Upper lobe of right lung (tissue), 1 donor: ENCODE measurements at places on chromosomes 7 and 10. TPM values are rescaled to one million over a fixed set of nuclear protein-coding genes. Genes with fewer than 3 reads are reported as not detected.
A peak's percentile ranks its signal among the peaks of the same experiment; 100 is the strongest.

GRCh38 chr10:47278720-47279119 is 21.3 kb upstream of the GDF10 start:
- H3K4me1 ChIP-seq: no peaks in the 10 kb centered on the region
- H3K27me3 ChIP-seq: no peaks in the 10 kb centered on the region
- H3K27ac ChIP-seq: no peak overlapping the region
- no peak overlapping the region for H3K4me3 ChIP-seq

DNA sequence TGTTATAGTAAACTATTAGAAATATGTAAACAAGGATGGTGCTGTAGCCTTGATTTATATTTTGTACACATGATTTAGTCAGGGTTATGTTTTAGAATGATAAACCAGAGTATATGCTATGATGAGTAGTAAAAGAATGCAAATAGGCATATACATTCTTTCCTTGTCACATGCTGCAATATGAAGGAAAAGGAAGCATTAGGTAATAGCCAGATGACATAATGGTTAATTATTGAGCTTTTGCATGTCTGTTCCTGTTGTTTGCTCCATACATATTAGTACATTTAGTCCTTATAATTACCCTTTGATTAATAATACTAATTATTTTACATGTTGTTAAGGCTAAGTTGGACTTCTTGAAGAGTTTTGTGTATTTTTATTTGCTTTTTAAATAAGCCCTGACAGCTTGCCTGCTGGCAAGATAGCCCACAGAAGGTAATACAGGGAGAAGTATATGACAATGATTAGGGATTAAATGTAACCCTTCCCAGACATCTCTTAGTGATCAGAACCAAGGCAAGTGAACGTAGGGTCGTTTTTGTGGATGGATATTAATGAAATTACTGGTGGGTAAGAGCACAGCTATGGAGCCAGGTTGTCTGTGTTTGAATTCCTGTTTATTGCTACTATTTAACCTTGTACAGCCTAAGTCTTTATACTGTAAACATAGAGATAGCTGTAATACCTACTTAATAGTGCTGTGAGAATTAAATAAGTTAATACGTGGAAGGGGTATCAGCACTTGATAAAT is 68.4 kb downstream of the PHTF2 start:
- no peak for DNase-seq
- no peak overlapping the region for H3K27ac ChIP-seq
- H3K27me3 ChIP-seq: no peaks in the 10 kb centered on the region
- no peaks in the 10 kb centered on the region for H3K36me3 ChIP-seq
- H3K4me1 ChIP-seq: peaks cover 5% of the 10 kb centered on the region
- H3K4me3 ChIP-seq: no peak overlapping the region

- no peaks in the 10 kb centered on the region for H3K36me3 ChIP-seq
- H3K27me3 ChIP-seq: no peaks in the 10 kb centered on the region
- H3K4me1 ChIP-seq: no peaks in the 10 kb centered on the region
- no peak overlapping the region for H3K4me3 ChIP-seq
- H3K27ac ChIP-seq: no peak overlapping the region
- DNase-seq: no peak
Observed at GRCh38 chr10:33498391-33498891, 164.0 kb upstream of the NRP1 start.

The SERPINE1 gene
- total RNA-seq: 13.7 TPM

DNA sequence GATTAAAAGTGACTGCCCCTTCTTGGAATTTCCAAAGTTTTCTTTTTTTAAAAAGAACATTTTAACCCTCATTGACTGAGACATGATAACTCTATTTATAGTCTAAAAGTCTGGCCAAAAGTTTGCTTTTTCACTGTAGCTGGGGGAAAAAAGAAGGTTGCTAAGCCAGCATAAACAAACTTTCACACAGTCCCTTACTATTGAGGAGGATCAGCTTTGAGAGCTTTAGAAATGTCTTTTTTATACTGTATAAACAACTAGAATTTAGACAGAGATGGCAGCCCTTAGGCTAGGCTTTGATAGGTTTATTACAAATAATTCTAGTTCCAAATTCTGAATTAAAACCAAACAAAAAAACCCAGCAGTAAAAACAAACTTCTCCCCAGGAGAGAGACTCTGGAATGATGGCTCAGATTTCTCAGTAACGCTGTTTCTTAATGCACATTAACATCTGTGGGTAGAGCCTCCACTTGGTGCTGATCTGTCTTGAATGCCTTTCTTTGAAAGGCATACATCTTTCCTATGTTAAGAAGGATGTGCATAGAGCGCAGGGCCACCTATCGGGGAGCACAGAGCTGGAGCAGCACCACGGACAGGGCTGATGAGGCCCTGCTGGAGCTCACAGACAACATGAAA is 100.9 kb upstream of the PDLIM1 start:
- H3K4me3 ChIP-seq: no peak overlapping the region
- no peaks in the 10 kb centered on the region for H3K36me3 ChIP-seq
- DNase-seq: no peak
- no peak overlapping the region for H3K27ac ChIP-seq

The SORCS1 gene
- total RNA-seq: 0.23 TPM

DNA sequence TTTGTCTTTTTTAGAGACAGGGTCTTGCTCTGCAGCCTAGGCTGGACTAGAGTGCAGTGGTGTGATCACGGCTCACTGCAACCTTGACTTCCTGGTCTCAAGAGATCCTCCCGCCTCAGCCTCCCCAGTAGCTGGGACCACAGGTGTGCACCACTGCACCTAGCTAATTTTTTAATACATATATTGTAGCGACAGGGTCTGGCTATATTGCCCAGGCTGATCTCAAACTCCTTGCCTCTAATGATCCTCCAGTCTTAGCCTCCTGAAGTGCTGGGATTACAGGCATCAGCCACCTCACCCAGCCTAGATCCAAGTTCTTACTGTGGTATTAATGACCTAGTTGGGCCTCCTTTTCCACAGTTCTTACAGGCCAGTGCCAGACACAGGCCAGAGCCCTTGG is 11.7 kb upstream of the SERPINE1 start:
- H3K4me3 ChIP-seq: no peak overlapping the region
- no peak for DNase-seq
- no peaks in the 10 kb centered on the region for H3K36me3 ChIP-seq
- H3K27me3 ChIP-seq: no peaks in the 10 kb centered on the region
- H3K27ac ChIP-seq: no peak overlapping the region
- H3K4me1 ChIP-seq: peaks cover 7% of the 10 kb centered on the region

DNA sequence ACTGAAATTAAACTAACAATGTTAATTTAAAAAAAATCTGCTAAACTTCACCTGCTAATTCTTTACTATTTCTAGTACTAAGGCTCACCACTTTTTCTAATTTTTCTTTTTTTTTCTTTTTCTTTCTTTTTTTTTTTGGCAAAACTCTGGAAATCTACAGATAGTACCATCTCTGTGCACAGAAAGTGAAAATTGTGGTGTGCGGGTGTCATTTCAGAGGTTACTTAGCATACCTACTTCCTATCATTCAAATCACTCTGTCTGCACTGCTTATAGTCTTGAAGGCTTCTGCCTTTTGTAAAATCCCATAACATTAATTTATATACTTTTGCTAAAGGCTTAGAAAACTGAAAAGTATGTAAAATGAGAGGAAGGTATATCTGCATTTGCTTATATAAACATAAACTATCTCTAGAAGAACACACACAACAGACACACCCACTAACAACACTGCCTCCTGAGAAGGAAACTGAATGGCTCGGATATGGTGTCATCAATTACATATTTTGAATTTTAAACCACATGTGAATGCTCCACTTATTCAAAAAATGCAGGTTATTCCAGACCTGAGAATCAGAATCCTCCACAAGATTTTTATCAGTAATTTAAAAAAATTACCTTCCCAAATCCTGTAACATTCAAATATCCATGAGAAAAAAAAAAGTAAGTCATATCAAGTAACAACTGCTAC is 229.5 kb downstream of the PARD3 start:
- no peak for DNase-seq
- no peak overlapping the region for H3K27ac ChIP-seq
- no peaks in the 10 kb centered on the region for H3K36me3 ChIP-seq
- no peak overlapping the region for H3K4me3 ChIP-seq
- H3K4me1 ChIP-seq: peaks cover 8% of the 10 kb centered on the region

The POU6F2 gene
- 0.78 TPM for total RNA-seq

DNA sequence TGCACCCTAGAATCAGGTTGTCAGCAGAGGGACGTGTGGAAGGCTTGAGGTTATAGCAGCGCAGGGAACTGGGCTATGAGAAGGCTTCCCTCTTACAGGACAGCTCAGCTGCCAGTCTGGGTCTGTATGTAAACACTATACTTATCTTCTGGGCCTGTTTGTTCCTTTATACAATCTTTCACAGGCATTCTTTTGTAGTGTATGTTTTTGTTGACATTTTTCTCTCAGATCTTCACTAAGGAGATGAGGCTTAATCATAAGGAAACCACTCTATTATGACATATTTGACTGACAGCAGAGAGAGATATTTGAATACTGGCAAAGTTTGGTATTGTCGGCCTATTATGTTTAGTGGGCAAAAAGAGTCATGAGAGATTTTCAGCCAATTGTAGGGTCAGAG is 929 bp downstream of the GBF1 start:
- H3K4me1 ChIP-seq: peaks cover 39% of the 10 kb centered on the region
- no peak for DNase-seq
- peak overlapping the region; percentile 97 for H3K4me3 ChIP-seq
- no peaks in the 10 kb centered on the region for H3K36me3 ChIP-seq
- H3K27me3 ChIP-seq: no peaks in the 10 kb centered on the region

The PNLIPRP3 gene
- 0.20 TPM for total RNA-seq

The OR9A2 gene
- not detected for total RNA-seq

The SLC29A4 gene
- 0.98 TPM for total RNA-seq

- no peaks in the 10 kb centered on the region for H3K4me1 ChIP-seq
- H3K36me3 ChIP-seq: no peaks in the 10 kb centered on the region
- no peak for DNase-seq
- H3K27ac ChIP-seq: no peak overlapping the region
- no peaks in the 10 kb centered on the region for H3K27me3 ChIP-seq
Observed at GRCh38 chr10:104831272-104831671, 190.2 kb downstream of the SORCS3 start.

DNA sequence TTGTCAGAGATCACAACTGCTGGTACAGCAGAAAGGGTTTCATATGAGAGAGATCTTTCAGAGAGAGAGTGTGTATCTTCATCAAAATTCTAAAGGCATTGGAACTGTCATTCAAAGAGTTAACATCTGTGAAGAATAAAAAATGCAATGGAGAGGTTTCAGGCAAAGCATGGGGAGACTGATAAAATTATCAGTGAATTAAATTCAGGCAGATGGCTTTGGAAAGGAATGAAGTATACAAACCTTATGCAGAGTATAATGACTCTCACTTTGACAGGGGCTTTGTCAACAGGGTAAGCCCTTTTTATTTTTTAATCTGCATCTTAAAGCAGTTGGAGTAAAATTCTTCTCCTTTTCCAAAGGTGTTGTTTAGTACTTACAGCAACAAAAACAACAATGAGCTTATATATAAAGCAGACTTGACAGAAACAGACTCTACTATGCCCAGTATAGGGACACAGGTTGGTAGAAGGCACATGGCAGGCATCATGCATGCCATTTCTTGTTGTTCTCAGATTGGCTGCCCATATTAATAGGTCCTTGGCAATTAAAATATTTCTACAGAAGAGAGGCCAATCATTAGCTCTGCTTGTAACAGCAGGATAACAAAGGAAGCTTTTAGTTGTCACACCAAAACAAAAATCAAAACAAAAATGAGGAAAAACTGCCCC is 54.9 kb upstream of the NXPH1 start:
- no peak overlapping the region for H3K4me3 ChIP-seq
- H3K27ac ChIP-seq: no peak overlapping the region

The TRIM56 gene
- 60.9 TPM for total RNA-seq

The FAM25C gene
- total RNA-seq: not detected

- no peak for DNase-seq
- no peaks in the 10 kb centered on the region for H3K36me3 ChIP-seq
- H3K4me3 ChIP-seq: no peak overlapping the region
- no peak overlapping the region for H3K27ac ChIP-seq
Observed at GRCh38 chr10:58647376-58648112, 134.9 kb downstream of the BICC1 start.

DNA sequence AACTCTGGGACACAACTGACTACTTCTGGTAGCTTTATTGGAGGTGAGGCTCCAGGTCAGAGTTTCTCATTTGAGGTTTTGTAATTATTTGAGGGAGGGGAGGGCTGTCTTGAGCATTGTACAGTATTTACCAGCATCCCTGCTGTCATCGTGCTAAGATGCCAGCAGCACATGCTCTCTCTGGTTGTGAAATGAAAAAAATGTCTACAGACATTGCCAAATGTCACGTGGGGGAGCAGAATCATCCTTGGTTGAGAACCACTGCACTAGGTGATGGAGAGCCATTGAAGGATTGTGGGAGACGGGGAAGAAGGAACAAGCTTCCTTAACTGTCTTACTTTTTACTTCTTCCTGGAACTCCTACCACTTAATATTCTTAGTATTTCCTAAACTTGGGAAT is 5.0 kb downstream of the SEPTIN7 start:
- H3K4me3 ChIP-seq: no peak overlapping the region
- H3K27ac ChIP-seq: no peak overlapping the region
- H3K27me3 ChIP-seq: no peaks in the 10 kb centered on the region

The GHITM gene
- 117 TPM for total RNA-seq

DNA sequence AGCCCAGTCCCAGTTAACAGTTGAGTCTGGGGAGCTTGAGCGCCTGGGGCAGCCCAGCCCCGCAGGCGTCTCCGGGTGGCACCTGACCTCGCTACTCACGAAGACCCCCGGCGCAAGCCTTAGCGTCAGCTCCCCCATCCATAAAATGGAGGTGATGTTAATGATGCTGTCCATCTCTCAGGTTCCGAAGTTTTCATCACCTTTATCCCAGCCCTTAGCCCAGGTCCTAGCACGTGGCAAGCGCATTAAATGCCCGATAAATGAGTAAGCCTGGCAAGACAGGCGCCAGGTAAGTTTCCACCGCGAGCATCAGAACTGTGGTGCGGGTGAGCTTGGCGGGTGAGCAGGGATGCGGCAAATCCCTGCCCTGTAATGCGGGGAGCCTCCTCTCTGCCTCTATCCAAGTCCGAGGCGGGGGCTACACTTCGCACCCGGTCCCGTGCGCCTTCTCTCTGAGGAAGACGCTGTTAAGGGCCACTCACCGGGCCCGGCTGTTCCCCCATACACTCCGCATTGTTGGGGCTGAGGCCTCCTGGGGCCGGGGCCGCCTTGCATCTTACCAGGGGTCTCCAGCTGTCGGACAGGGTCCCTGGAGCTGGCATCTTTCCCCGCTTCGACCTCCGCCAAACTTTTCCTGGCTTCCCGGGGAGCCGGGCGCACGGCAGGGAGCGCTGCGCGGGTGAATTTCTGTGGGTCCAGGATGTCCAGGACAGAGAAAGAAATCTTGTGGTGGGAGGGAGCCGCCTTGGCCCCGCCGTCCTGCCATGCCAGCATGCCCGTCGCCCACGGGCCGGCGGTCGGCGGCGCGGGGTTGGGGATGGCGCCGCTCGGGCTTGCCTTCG is 444 bp downstream of the NKX1-2 start:
- peaks cover 86% of the 10 kb centered on the region for H3K27me3 ChIP-seq
- H3K27ac ChIP-seq: no peak overlapping the region
- H3K36me3 ChIP-seq: no peaks in the 10 kb centered on the region
- no peak for DNase-seq
- peaks cover 10% of the 10 kb centered on the region for H3K4me1 ChIP-seq
